Thoracic aorta (tissue), 2 donors: ENCODE measurements at places on chromosomes 2 and 18. TPM values are rescaled to one million over a fixed set of nuclear protein-coding genes. Genes with fewer than 3 reads are reported as not detected.
A peak's percentile ranks its signal among the peaks of the same experiment; 100 is the strongest.

SERPINB10 gene
- total RNA-seq = not detected

SNORC gene
- total RNA-seq = 0.63 TPM

- DNase-seq = no peak
These were observed 50.8 kb downstream of the TRABD2A start for GRCh38 chr2:84830095-84830494.

SFTPB gene
- total RNA-seq = not detected

CYBRD1 gene
- total RNA-seq = 453 TPM

GRCh38 chr2:15756011-15756550, 164.4 kb downstream of the DDX1 start:
- DNase-seq = no peak

GRCh38 chr18:23888881-23889280, 125.7 kb upstream of the TTC39C start:
- DNase-seq = no peak

TUBA4B gene
- not detected for total RNA-seq

DNA sequence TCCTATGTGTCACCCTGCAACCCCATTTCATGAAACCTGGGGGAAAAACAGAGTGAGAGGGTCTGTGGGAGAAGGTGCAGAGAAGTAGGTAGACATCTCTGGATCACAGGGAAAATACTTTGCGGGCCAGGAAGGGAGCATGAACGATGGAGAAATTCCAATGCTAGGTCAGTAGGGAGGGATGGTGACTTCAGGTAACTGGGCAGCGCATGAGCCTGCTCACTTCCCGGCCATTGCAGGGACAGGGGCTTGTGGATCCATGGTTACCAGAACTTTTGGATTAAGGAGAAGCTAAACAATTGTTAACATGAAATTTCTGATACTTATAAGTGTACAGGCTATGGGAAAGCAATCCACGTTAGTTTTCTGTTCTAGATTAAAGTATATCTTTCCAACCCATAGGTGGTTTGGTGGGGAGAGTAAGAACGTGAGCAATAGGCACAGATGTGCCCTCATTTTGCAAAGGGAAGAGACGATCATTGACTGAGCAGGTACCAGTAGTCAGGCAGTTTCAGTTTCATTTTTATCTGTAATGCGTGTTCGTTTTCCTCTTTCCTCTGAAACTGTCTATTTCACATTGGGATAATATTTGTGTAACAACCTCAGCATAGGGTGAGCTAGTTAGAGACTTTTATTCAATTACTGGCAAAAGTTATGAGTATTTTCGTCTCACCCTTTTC, 65.0 kb downstream of the NYAP2 start:
- DNase-seq = no peak

GRCh38 chr2:234411793-234412192, 85.1 kb downstream of the ARL4C start:
- no peak for DNase-seq

DNA sequence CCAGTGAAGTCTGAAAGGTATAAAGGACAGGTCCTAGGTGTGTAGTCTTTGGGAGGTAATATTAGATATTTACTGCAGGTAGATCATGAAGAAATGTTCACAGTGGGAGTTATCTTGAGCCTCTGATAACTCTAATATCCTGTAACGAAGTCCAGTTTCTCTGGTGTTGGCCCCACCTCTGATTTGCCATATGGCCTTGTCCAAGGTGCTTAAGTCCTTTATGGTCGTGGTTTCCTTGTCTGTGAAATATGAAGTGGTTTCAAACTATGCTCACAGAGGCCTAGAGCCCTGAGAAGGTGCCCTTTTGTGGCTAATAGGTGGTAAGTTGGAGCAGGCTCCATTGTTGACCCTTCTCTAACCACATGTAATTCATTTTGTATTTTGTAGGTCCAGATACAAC, 190.7 kb downstream of the ICOS start:
- no peak for DNase-seq

DNA sequence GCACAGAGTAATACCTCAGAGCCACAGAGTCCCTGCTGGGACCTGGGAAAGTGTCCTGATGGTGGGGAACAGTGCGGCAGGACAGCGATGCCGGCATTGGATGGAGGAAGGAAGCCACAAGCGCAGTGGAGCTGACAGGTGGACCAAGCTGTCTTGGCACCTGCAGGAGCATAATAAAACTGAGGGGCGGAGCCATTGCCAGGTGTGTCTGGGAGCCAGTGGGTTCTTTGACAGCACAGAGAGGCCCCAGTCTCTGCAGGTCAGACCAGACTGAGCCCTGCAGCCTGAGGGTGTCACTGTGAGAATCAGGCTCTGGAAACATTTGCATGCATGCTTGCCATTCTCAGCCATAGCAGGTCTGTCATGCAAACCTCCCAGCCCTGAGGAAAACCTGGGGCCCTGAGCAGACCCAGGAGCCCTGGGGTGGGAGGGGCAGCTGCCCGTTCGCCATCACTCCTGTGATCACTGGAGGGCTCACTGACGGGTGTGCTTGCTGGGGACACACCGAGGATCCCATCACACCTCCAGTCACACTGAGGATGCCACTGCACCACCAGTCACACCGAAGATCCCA, 210.5 kb upstream of the HDAC4 start:
- no peak for DNase-seq

DNA sequence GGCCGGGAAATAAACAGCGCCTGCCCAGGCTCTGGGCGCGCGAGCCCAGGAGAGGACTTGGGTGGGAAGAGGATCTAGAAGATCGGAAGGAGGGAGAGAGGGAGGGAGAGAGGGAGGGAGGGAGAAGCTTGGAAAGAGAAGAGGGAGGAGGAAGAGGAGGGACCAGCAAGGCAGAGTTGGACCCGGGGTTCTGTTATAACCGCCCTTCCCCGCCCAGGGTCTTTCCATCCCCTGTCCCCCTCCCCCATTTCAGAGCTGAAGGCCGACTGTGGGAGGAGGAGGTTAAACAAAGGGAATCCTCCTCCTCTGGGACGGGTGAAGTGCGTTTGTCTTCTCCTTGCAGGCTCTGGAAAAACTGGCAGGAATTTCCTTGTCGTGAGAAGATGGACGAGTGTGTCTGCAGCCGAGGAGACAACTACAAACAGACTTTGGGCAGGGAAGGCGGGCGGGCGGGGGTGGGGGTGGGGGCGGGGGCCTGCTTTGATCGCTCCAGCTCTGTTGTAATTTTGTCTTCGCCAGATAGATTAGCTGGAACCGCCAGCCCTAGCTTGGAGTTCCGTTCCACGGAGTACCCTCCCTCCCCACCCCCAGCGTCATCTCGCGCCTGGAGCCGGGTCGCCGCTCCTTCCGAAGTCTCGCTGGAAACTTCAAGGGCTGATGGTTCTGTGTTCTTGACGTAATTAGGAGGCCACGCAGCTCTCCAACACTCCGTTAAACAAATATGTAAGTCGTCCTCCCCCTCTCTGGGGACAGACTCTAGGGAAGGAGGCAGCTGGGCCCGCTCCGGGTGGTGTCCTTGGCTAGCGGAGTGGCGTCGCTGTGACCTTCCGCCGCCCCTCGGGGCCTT, 6.4 kb upstream of the SP9 start:
- DNase-seq = no peak

UNC80 gene
- total RNA-seq = not detected

C2orf80 gene
- total RNA-seq = not detected

SMARCAL1 gene
- 28.4 TPM for total RNA-seq

- no peak for DNase-seq
These were observed 261.4 kb downstream of the TWIST2 start for GRCh38 chr2:239109041-239109927.

SLC23A3 gene
- total RNA-seq = 3.4 TPM

DNA sequence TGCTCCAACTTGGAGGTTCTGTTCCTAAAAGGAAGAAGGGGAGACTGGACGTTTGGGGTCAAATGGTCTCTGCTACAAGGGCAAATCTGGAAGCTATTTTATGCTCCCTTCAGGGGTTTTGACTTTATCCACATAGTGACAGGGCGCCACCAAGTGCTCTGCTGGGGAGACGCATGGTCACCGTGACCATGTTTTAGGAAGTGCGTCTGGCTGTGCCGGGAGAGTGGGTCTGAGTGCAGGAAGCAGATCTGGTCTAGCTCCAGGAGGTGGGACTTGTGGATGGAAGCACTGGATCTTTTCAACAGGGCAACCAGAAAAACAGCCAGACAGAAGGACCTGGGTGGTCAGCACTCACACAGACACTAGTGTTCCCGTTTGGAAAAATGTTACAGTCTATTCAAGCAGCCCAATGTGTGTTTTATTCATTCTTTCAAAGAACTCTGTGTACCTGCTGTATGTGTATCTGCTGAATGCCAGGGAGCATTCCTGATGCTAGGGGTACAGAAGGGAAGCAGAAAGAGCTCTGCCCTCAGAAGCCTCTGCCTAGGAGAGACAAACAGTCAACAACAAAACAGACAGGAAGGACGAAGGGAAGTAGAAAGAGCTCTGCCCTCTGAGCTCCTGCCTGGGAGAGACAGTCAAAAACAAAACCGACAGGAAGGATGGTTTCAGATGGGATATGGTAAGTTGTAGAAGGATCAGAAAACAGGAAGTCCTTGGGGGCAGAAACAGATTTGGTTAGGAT, 14.3 kb downstream of the IMPA2 start:
- peak; percentile 24 for DNase-seq

- no peak for DNase-seq
These were observed 76.3 kb downstream of the CAPN13 start for GRCh38 chr2:30730736-30731647.

NTSR2 gene
- not detected for total RNA-seq

DNA sequence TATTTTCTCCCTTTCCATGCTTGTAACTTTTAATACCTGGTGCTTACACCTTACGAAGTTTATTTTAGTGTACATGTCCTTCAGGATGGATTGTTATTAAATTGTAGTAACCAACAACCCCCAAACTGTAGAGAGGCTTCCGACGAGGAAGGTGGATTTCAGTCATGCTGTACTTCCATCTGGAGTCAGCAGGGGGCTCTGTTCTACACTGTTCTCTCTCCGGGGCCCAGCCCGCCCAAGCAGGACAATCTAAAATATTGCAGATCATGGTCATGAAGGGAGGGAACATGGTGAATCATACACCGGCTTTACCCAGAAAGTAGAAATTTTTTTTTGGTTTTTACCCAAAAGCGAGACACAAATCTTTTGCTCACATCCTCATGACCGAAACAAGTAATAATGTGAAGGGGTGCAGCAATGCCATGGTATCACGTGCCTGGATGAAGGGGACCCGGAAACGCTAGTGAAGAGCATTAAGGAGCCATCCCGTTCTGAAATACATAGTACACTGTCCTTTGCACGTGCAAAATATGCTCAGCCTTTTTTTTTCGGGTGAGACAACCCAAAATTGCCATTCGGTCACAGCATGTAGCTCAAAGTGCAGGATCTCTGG, 884.8 kb downstream of the EPHA4 start:
- DNase-seq = peak; percentile 28

- DNase-seq = no peak
These were observed 91.2 kb downstream of the SLC8A1 start for GRCh38 chr2:40360652-40361051.

ST6GAL2 gene
- 900 TPM for total RNA-seq

DNA sequence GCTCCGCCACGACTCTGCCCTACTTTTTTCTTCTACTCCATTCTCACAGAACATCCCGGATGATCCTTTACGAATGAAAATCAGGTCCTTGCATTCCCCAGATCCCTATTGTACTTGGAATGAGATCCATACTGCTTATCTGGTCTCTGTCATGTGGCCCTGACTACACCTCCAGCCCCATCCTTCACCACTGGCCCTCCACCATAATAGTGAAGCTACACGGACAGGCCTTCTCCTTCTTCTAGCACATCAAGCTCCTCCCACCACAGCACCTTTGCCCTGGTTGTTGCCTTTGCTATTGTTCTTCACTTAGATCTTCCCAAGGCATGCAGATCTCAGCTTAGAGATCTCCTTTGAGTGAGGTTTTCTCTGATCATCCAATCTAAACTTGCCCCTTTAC, 20.1 kb upstream of the RMDN2 start:
- DNase-seq = no peak

- no peak for DNase-seq
These were observed 31.2 kb upstream of the GALM start for GRCh38 chr2:38634684-38635083.

KLF7 gene
- total RNA-seq = 28.3 TPM

DLX2 gene
- 1.6 TPM for total RNA-seq

- DNase-seq = no peak
These were observed 23.1 kb downstream of the ST3GAL5 start for GRCh38 chr2:85865539-85866164.
